Inflammatory macrophage treated with lipopolysaccharide for 4 hours (primary cell): ENCODE measurements at places on chromosomes 6 and 20.

DNA sequence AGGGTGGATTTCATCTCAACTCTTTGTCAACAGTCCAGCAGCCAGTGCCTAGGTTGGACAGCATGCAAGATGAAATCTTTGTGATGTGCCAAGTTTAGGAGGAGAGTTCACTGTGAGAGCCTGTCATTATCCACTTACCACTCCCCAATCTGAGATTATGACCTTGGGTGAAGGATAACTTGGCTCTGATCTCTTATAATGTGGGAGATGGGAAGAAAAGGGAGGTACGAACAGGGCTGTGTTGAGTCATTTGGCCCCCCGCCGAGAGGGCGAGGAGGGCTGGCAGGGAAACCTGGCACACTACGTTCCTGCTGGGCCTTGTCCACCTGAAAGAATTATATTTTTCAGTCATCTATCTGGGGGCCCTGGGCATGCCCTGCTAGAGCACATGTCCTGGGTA lies 35.8 kb downstream of the LAMA4 start:
- no peak for DNase-seq

GRCh38 chr6:45922728-45923351 lies 92.8 kb downstream of the CLIC5 start:
- peak; percentile 70 for DNase-seq

GRCh38 chr6:25223490-25223991 lies 55.6 kb upstream of the CARMIL1 start:
- DNase-seq: peak; percentile 70

DNA sequence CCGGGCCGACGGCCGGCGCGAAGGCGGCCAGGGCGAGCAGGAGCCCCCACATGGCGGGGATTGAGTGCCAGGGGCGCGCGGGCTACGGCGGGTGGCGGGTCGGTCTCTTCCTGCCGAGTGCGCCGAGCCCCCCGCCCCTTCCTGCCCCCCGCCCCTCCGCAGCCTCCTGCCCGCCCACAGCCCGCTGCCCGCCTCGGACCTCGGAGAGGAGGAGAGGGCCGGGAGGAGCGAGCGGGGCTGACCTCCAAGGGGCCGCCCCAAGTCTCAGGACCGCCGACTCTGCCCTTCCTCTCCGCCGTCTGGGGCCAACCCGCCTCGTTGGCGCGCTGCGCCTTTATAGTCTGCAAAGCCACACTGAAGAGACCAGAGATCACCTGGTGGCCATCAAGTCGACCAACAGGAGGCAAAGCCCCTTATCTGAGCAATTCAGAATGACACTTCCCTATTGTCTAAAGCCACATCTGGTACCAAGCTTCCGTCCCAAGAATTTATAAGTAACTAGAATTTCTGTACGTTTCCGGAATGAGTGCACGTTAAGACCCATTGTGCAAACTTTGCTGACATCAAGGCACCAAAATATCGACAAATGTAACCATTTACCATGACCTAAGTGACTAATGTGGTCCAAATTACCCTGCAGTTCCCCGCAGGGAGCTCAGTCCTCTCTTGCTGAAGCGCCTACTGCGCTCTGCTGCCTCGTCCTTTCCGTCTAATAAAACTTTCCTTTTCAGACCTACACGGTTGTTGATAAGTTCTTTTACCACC lies at the start of gene CPXM1:
CPXM1 (minus strand) TSS at position 107 of the 765 bp plus-strand sequence; CDS start at position 52, 55 bp downstream.
- DNase-seq: peak; percentile 87

- no peak for DNase-seq
Observed at GRCh38 chr6:106730718-106731117, 101.3 kb downstream of the QRSL1 start.

DNA sequence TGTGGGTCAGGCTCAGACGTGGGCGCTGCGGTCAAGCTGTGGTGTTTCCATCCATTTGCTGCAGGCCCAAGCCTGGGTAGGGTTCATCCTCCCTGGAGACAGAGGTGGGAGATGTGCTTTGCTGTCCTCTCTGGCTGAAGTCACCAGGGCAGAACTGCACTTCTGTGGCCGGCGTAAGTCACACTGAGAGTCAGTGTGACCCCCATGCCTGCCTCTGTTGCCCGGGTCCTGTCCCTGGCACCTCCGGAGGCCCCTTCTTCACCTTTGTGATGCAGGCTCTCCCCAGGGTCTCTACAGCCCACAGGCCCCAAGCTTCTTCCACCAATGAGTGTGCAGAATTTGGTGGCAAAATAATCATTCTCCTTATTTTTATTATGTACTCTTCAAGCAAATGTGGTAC lies 53.8 kb upstream of the DACT2 start:
- DNase-seq: no peak

- DNase-seq: no peak
Observed at GRCh38 chr6:53230775-53231467, 82.3 kb upstream of the GCM1 start.

DNA sequence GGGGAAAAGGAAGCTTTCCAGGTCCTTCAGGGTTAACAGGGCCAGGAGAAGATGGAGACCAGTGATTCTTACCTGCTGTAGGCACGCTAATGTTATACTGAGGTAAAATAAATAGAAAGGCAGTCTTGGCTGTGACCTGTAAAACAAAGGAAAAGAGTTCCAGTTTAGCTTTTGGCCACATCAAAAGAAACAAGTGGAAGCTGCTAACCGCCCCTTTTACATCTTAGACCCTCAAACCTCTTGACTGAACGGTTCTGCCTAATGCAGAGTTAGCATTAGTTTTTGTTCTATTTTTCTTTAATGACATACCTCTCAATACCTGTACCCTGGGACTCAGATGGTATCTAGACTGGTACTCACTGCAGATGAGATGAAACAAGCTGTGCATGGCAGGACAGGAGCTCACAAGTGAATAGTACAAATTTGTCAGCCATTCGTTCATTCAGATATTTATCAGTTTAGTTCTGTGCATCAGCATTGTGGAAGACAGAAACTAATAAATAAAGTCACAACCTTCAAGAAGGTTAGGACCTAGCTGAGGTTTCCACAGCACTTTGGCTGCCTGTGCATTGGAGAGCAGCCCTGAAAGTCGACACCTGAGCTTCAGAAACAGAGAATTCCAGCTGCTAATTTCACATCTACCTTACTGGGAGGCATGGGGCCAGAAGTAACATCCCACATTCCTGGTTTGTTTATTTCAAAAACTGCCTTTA lies 41.0 kb downstream of the TRAM2 start:
- no peak for DNase-seq

GRCh38 chr6:91031581-91031980 lies 444.7 kb upstream of the MAP3K7 start:
- no peak for DNase-seq

DNA sequence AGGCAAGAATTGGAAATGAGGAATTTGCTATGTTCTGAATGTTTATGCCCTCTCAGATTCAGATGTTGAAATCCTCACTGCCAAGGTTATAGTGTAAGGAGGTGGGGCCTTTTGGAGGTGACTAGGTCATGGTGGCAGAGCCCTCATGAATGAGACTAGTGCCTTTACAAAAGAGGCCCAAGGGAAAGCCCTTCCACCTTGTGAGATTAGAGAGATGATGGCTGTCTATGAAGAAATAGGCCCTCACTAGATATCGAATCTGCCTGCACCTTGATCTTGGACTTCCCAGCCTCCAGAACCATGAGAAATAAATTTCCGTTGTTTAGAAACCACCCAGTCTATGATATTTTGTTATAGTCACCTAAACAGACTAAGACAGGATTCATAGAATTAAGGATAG lies 10.4 kb downstream of the ASIP start:
- DNase-seq: peak; percentile 22

- no peak for DNase-seq
Observed at GRCh38 chr6:140002396-140003022, 628.1 kb upstream of the CITED2 start.

DNA sequence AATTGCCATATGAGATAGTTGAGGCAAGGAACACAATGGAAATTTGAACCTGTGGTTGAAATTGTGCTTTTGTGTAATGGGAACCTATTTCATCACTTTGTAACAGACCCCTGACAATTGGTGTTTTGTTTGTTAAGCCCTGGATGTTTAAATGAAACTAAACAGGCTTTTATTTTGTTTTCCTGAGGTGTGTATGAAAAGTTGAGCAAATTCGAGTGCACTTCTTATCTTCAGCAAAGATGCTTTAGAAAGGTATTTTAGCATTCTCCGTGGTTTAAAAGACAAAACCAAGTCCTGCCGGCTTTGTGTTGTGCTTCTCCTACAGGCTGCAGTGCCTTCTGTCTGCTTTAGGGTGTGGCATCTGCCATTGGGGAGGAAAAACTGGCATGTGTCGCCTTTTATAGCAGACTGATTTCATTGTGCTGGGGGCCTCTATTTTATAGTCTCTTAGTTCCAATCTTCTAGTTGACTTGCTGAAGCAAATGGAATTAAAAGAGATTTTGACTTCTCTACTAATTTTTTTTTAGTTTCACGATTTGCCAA lies 2.2 kb upstream of the ARID1B start:
- no peak for DNase-seq

DNA sequence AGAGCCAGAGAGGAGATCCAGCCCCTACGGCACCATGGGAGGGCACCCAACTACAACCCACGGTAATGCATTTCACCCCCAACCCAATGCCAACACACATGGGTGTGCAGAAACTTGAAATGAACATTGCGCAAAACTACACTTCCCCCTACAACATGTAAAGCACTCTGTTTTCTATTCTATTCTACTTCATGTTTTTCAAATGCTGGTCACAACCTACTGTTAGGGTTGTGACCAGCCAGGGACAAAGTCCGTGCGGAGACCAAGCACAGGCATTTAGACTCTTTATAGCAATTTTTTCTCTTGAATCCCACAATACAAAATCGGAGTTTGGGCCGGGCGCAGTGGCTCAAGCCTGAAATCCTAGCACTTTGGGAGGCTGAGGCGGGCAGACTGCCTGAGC lies 90.6 kb downstream of the MRPL14 start:
- peak; percentile 81 for DNase-seq

GRCh38 chr6:135600086-135600702 lies 102.7 kb upstream of the AHI1 start:
- DNase-seq: no peak

GRCh38 chr6:28082939-28083338 lies 2.6 kb downstream of the ZNF165 start:
- no peak for DNase-seq

- peak; percentile 30 for DNase-seq
Observed at GRCh38 chr20:58179432-58180099, 48.9 kb downstream of the ANKRD60 start.

GRCh38 chr6:127340171-127340570 lies 3.2 kb downstream of the ECHDC1 start:
- no peak for DNase-seq

- no peak for DNase-seq
Observed at GRCh38 chr20:44415833-44416715, 59.6 kb upstream of the TTPAL start.

- peak; percentile 67 for DNase-seq
Observed at GRCh38 chr6:71349395-71349794, 60.8 kb downstream of the OGFRL1 start.
